ENCODE measurements at places on chromosomes 7 and 10. TPM values are rescaled to one million over a fixed set of nuclear protein-coding genes. Genes with fewer than 3 reads are reported as not detected.

Gene FANK1
- total RNA-seq: 5.3 TPM

DNA sequence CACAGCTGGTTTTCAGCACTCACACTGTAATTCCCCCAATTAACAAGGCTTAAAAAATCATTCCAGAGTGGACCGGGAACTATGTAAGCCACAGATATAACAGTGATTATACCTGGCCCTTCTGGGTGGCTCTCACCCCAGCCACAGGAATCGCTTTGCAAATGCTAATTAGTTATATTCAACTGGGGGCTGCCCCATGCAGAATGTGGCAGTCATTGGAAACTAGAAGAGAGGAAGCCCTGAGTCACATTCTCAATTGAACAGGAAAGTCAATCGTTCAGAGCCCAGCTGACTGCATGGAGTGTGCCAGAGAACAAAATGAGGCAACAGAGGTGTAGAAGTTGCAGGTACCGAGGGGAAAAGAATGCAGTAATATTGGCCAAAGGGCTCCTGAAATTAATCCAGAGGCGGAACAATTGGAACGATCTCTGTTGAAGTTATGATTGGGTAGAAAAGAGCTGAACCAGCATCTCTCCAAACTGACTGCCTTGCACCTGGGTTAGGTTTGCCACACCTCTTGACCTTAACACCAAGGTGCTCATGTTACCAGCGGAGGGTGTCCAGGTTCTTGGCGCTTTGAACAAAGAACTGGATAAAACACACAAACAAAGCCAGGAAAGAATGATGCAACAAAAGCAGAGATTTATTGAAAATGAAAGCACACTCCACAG, 909.7 kb upstream of the AUTS2 start:
- DNase-seq: no peak

- no peak for DNase-seq
Measured at GRCh38 chr10:86061278-86062197, 305.1 kb downstream of the GRID1 start.

GRCh38 chr10:90816466-90816865, 41.4 kb downstream of the HTR7 start:
- no peak for DNase-seq

Gene SUN3
- total RNA-seq: not detected

DNA sequence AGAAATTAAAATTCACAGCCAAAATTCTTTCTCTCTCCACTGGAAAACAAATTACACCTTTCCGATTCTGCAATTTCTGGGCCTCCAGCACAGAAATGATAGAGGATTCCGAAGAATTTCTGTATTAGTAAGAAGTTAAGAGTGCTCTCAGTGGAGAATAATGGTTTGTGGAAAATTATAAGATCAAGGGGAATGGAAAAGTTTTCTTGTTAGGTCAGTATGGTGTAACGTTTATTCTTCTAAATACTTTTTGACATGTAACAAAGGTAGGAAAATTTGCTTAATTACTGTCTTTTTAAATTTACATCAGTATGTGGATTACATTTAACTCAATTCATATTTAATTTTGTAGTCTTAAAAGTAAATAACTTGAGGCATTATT, 288.3 kb upstream of the NFE2L3 start:
- no peak for DNase-seq

DNA sequence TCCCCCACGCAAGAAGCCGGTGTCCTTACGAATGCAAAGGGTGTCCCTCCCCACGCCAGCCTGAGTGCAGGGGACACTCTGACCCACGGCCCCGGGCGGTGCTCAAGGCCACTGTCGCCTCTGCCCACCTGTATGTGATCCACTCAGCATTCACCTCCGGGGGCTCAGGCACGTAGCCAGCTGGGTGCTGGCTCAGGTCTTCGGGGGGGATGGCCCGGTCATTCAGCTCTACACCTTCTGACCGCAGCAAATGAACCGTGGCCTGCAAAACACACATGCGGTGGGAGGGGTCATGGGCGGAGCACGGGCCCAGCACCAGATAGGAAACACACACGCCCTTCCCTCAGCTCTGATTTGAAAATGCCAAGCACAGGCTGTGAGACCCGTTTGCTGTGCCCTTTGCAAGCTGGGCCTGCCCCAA, 25.9 kb downstream of the CFAP46 start:
- no peak for DNase-seq

DNA sequence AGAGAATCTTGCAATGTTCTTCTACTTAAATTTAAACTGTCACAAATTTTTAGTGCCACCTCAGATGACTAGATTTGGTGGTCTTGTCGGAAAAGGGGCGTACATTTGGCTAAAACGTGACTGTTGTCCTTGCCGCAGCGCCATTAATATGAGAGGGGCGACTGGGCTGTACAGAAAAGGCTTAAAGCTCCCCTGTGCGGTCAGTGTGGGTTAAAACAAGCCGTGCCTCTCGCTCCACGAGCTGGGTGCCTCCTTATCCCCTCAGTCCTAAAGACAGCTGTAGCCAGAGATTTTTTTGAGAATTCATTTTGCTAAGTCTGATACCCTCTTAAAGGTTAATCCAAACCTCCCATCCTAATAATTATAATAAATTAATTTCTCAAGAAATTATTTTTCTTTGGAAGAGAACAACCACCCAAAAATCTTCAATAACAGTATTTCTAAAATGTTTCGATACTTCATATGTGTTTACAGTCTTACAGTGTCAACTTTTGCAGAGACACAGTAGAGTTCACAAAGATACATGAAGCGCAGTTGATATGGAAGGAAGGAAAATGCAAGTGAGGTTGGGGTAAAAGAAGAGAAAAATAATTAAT, 68.6 kb downstream of the C7orf25 start:
- DNase-seq: no peak

- DNase-seq: no peak
Measured at GRCh38 chr7:128053023-128053422, 21.8 kb upstream of the LRRC4 start.

Gene KLF14
- total RNA-seq: not detected

DNA sequence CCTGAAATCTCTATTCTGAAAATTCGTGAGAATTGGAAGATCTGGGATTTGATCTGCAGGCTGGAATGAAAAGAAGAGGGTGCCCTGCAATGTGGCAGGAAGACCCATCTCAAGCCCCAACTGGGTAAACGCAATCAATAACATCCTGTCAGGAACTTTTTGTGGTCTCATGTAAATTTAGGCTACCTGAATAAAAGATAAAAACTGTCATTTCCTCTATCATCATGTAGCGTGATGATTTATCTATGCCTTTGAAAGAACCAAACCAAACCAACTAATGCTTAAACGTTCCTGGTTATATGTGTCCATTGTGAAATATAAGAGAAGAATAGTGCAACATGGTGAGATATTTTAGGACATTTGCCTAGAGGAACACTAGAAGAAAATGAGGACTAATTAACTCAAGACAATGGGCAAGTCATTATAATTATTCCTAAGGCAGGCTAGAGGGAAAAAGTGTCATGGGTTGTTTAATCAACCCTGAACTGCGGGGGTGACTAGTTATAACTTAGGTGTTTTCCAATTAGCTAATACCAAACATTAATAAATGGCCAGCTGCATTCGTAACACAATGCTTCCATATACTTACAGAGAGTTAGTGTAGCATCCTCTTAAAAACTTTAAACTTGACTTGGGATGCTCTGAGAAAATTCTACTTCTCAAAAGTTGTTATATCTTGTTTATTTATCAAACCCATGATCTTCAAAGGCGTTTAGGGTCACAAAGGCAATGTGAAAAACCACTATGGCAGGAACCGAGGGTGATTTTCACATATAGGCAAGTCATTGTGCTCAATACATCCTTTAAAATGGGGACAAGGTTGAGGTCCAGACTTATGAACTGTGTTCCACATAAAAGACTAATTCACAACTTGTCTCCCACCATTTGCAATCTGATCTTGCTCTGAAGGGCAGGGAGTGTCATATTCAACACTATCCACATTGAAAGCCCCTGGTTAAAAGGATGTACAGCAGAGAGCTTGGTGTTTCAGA, 48.6 kb upstream of the ADO start:
- no peak for DNase-seq

GRCh38 chr7:155733582-155734444, 78.5 kb downstream of the SHH start:
- no peak for DNase-seq

GRCh38 chr7:122719010-122719578, 16.4 kb upstream of the RNF148 start:
- DNase-seq: no peak

Gene LOXL4
- total RNA-seq: 5.7 TPM

All from kidney epithelial cell (primary cell).